ENCODE measurements at places on chromosomes 12 and 14.
A peak's percentile ranks its signal among the peaks of the same experiment; 100 is the strongest.

- no peak for DNase-seq
These were observed 3.0 kb downstream of the SMCO3 start for GRCh38 chr12:14810953-14811483.

GRCh38 chr12:95532851-95533250 is 18.4 kb downstream of the USP44 start:
- DNase-seq, result no peak

GRCh38 chr12:110848314-110848923 is 1.6 kb downstream of the CCDC63 start:
- no peak for DNase-seq

DNA sequence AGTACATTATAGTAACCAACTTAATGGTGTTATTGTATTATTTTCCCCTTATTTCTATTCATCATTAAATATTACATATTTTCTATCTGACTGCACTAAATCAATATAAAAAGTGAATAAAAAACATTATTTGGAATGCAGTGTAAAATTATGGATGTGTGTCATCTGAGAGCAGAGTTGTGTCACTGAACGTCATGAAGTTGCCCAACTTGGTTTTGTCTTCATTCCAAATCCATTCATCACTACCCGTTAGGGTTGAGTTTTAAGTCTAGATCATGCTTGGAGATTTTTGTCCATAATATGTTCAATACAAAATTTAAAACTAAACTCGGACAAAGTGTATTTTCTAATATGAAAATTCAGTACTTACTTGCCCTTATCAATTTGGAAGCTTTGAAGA is 16.1 kb downstream of the KLRF1 start:
- no peak for DNase-seq

DNA sequence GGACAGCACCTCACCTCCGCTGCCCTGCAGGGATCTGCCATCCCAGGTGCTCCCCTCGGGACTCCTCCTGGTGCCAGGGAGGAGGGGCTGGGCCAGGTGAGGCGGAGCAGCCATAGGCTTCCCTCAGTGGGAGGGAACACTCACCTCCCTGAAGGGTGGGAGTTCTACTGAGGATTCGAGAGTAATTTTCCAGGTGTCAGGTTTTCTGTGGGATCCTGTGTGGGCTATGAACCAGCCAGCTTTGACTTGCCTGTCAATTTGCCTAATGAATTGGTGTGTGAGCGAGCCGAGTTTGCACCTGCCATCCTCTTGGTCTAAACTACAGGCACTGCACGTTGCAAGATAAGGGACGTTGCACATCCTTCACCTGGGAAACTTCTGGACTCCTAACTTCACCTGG is 50.3 kb downstream of the NOC4L start:
- DNase-seq, result no peak

DNA sequence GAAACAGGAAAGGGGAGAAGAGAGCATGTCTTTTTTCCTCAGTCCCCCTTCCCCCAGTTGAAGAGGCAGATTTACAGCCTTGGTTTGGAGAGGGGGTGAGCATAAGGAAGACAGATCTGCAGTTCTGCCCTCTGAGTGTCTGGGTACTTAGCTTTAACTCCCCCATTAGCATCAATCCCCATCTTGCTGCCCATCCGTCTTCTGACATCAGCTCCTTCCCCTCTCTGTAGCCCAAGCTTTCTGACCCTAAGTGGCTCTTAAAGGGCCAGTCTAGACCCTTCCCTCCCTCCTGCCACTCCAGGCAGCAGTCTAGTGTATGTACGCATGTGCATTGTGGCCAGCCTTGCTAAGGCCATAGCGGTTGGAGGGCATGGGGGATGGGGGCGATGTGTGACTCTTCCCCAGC is 7.3 kb downstream of the GPR84 start:
- DNase-seq, result no peak

- DNase-seq, result no peak
These were observed 24.2 kb upstream of the REP15 start for GRCh38 chr12:27672051-27672450.

DNA sequence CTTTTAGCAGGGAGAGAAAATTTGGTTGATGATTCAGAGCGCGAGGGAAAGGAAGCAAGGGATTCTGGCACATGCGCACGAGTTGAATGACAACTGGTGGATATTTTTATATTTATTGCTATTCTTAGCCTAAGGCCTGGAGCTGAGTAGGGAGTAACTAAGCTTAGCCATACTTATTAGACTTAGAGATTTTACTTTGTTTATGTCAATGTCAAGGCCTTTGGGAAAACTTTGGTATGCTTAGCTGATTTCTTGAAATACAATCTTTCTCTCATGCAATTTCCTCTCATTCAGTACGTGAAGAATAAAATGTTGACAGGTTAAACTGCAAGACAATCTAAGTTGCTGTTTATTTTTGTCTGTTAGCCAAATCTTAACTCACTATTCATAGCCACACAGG is 101.1 kb downstream of the CRADD start:
- no peak for DNase-seq

DNA sequence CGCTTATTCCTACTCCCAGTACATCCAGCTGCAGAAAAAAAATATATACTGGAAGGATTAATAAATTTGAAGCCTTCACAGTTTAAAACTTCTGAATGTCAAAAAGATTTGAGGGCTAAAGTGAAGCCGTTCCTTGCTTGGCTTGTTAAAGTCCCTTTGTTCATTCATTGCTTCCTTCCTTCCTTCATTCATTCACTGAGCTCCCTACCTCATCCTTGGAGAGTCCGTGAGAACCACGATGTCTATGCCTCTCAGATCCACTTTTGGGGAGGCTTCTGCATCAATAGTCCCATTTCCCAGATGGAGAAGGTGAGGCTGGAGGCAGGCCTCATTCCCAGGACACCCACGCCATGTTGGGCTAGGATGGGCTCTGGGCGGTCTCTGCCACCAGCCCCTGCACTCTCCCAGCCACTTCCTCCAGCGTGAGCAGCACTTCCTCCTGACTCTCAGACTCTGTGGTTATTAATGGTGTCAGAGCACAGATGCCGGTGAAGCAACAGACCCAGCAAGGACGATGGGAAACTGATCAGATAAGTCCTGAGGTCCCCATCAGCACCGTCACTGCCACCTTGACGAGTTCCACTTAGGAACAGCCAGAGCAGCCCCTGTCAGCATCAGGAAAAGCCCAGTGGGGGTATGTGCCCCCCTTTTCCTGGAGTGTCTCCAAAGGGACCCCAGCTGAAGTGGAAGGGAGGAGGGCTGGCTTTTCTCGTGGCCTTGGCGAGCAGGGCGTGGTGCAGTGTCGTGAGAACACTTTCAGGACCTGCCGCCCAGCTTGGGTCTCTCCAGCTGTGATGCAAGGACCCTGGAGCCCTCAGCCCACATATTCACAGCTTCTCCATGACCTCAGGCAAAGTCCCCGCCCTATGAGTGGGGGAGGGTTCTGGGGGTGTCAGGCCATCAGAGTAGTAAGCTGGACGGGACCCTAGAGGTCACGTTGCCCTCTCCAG is 21.2 kb downstream of the ASB2 start:
- DNase-seq, result peak; percentile 55

- peak; percentile 62 for DNase-seq
These were observed 3.3 kb upstream of the CIPC start for GRCh38 chr14:77094672-77095284.

DNA sequence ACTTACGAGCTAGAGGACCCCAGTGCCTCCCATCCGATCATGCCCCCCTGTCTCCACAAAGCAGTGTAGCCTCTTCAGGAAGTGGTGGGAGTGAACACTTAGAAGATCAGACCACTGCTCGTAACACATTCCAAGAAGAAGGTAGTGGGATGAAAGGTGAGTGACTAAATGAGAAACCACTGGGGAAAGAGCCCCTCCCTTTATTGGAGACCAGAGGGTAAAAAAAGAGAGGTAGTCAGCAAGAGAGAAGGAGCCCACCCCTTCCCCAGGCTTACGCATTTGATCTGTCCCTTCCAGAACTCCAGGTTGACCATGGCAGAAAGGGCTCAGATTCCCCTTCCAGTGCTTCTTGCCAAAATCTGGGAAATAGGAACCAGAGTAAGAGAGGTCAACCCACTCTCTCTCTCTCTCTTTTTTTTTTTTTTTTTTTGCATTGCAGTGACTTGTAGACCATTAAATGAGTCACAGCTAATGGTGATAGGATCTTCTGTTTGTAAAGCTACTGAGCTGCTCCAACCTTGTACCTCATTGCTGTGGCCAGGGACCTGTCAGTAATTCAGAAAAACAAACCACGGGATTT is 165.4 kb downstream of the GCH1 start:
- DNase-seq, result no peak

DNA sequence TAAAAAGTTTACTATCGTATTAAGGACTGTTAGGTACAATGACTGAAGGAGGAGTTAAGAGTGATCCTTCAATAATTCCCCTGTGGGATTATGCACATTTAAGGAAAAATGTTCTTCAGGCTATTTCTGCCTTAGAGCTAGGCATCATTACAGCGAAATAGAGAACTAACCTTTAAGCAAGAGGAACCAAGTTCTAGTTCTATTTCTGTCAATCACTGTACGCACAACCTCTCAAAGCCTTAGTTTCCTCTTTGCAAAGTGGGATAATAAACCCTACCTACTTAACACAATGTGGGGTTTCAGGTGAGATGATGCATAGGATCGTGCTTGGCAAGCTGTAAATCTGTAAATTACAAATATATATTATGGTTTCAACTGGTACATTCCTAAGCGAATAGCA is 15.4 kb downstream of the NTF3 start:
- no peak for DNase-seq

DNA sequence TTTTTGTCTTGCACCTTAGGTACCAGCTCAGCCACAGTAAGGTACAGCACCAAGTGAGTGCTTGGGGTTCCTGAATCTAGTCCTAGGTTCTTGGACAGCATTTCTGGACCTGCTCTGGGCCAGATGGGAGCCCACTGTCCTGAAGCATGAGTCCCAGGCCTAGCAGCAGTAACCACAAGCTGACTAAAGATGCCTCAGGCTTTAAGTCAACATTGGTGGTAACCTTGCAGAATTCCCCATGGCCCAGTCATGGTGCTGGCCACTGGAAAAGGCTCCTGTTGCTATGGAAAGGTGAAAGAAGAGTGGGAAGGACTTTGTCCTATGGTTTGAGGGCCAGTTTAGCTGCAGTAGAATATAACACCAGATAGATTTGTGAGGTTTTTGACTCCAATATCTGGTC is 86.9 kb upstream of the CLEC14A start:
- no peak for DNase-seq

DNA sequence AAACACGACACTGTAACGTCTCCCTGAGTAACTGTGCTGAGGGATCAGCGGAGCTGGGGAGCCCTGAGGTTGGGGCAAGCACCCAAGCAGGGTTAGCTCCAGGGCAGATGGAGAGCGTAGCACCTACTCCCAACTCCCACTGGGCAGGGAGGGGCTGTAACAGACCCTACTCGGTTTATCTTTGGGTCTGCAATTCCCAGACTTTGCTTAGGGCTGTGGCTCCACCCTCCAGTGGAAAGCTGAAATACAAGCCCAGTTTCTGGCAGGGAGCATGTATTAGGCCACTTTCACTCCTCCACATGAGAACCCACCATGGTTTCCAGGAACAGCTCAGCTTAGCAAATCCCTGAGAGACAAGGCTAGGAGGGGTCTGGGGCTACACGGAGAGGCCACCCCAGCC is 17.3 kb upstream of the TC2N start:
- no peak for DNase-seq

- DNase-seq, result no peak
These were observed 8.2 kb downstream of the PRKCH start for GRCh38 chr14:61329478-61330051.

- no peak for DNase-seq
These were observed 727.1 kb upstream of the TBX3 start for GRCh38 chr12:115411121-115411520.

DNA sequence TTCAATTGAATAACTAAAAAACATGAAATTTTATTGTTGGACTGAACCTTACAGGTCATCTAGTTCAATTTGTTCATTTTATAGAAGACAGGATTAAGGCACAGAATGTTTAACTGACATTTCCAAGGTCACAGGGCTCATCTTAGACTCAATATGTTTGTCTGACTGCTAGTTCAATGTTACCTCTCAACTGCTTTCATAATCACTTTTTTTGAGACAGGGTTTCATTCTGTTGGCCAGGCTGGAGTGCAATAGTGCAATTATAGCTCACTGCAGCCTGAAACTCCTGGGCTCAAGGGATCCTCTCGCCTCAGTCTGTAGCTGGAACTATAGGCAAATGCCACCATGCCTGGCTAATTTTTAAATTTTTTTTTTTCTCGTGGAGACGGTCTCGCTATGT is 24.4 kb upstream of the ITGA5 start:
- no peak for DNase-seq

DNA sequence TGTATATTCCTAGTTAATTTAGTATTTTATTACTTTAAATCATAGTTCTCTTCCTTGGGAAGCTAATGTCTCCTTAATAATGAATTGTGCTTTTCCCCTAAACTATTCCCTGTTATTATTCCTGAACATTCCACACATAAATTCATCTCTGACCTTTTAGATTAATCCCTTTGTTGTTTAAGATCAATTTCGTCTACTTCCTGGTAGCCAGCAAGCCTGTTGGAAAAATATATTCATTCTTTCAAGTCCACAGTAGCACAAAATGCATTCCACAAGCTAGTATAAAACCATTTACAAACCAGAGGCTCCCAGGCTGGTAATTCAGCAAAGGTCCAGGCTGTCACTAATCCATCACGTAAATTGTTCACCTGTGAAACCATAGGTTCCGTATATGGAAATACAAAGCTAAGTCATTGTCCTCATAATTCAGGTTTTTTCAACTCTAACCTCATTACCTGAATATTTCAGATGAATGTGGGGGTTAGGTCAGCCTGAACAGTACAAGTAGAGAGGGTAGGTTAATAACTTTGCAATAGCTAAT is 232.7 kb downstream of the SEC23A start:
- no peak for DNase-seq

- peak; percentile 40 for DNase-seq
These were observed 572 bp downstream of the RAN start for GRCh38 chr12:130872179-130873096.

- peak; percentile 21 for DNase-seq
These were observed 105.9 kb upstream of the BCAT1 start for GRCh38 chr12:25054783-25055144.

DNA sequence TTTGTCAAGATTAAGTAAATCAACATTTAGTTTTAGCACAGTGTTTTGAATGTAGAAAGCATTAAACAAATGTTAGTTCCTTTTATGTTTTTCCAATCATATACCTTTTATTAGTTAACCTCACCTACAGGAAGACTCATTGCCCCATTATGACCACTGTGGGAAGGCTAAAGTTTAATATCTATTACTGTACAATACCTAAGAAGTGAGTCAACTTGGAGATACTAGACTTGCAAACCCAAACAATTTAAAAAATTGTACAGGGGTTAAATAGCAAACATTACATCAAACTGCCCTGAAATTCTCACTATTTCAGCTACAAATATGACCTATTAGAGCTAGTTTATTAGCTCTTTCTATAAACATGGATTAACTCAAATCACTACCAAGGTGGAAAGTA is 8.6 kb upstream of the G2E3 start:
- no peak for DNase-seq

GRCh38 chr14:104749111-104749649 is 3.8 kb upstream of the SIVA1 start:
- no peak for DNase-seq

DNA sequence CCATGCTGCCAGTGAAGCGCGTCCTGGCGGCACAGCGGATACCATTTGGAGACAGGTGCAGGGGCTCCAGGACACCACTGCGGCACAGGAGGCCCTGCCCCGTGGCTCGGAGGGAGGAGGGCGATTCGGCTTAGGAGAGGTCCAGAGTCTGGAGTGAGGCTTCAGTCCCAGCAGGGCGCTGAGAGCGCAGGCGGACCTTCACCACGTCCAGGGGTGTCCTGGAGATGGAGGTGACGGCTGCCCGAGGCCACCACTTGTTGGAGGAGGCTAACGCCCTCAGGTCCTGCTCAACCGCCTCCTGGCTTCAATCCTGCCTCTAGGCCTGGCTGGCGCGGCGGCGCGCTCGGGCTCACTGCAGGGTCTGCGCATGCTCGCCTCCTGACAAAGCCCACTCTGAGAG is 45.7 kb downstream of the EIF2S3B start:
- DNase-seq, result no peak
